ENCODE measurements at places on chromosomes 3 and 15. TPM values are rescaled to one million over a fixed set of nuclear protein-coding genes. Genes with fewer than 3 reads are reported as not detected.

- no peak for DNase-seq
These were observed 116.5 kb downstream of the ANO10 start for GRCh38 chr3:43505351-43505750.

GRCh38 chr15:86373147-86373546, 293.5 kb downstream of the AGBL1 start:
- DNase-seq, result no peak

- DNase-seq, result no peak
These were observed 99.3 kb upstream of the CHRNA7 start for GRCh38 chr15:31930967-31931366.

DNA sequence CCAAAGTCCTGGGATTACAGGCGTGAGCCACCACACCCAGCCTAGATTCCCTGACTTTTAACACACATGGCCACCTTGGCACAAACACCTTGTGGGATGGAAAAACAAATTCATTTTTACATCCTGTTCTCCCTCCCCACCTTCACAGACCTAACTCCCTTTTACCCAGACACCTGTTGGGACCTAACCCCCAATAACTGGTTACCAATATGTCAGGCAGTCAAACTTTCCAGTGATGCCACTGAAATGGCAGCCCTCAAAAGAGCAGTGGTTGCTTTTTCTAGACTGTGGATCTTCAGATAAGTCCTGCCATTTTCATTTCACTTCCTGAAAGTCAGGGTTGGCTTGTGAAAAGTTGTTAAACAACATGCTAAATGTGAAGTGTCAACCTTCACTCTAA, 34.9 kb downstream of the SIN3A start:
- DNase-seq, result no peak

DNA sequence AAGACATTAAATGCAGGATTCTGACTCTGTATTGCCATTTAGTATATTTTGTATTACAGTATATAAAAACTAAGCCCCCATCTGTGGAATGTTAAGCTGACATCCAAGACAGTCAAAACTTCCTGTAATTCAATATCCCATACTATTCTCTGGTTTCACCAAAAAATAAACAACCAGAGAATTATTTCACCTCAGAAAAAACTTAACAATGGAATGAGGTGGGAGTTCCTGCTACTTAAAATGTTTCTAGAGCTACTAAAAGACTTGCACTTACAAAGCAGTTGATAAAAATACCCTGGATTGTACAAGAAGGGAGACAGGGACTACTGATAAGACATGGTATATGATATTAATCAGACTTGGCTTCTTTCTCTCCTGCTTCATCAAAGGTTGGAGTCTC, 8.3 kb downstream of the ARL13B start:
- DNase-seq, result no peak

DNA sequence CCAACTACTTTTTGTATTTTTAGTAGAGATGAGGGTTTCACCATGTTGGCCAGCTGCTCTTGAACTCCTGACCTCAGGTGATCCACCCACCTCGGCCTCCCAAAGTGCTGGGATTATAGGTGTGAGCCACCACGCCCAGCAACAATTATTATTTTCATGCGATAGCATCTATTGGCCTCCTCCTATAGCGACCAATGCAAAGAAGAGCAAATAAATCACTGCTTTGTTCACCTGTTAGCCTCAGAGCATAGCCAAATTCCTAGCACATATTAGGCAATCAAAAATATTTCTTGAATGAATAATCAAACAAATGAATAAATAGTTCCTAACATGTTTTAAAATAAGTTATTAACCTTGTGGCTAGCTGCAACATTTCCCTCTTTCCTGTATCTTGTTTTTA, 36.8 kb upstream of the TNFSF10 start:
- DNase-seq, result no peak

- DNase-seq, result no peak
These were observed 27.3 kb downstream of the ADCY5 start for GRCh38 chr3:123421353-123422174.

GRCh38 chr3:48446043-48446424, 503 bp upstream of the ATRIP start:
- DNase-seq, result no peak

DNA sequence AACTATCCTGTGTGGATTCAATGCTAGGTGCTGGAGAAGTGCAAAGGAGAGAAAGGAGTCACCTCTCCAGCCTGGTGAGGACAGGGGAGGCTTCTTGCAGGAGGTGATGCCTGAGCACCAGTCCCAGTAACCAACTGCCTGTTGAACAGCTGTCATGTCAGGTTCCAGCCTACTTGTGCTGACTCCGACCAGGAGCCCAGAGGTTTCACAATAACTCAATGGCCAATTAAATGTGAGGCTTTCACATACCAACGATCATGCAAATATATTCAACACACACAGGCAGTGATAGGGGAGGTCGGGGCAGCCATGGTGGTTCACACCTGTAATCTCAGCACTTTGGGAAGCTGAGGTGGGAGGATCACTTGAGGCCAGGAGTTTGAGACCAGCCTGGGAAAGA, 7.7 kb downstream of the SORD start:
- no peak for DNase-seq

DNA sequence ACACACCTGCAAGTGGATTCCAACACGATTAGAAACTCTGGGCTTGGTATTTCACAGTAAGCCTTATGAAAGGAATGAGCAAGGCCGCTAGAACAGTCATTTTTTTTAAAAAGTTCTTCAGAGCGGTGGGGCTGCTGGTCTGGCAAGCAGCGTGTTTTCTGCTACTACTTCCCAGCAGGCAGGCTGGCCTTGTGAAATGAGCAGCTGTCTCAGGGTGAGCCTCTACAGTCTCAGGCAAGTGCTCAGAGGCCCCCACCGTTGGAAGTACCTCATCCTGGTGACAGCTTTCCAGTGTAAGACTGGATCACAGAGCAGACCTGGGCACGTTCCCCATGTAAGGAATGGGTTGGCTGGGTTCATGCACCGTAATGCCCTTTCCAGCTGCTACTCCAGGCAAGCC, 119.2 kb downstream of the LRIG1 start:
- DNase-seq, result no peak

GRCh38 chr15:48833526-48834239, 22.8 kb upstream of the CEP152 start:
- DNase-seq, result no peak

DNA sequence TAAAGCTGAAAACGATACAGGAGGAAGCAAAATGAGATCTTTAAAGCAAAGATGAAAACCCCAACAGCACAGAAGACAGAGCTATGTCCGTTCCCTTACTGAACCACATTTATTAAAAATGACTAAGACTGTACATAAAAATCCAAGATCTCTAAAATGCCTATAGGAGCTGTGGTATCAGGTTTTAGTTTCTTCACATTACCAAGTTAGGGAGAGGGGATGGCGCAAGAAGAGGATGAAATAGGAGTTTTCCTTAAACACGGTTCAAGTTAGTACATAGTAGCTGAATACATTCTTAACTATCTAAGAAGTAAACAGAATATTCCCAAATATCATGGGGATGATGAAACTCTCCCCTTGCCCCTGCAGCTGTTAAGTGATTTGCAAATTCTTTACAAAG, 6.3 kb downstream of the EOMES start:
- DNase-seq, result no peak

- DNase-seq, result no peak
These were observed 28.3 kb upstream of the CRYBG3 start for GRCh38 chr3:97793420-97794019.

- no peak for DNase-seq
These were observed 280.6 kb downstream of the ROBO2 start for GRCh38 chr3:77320514-77320913.

DNA sequence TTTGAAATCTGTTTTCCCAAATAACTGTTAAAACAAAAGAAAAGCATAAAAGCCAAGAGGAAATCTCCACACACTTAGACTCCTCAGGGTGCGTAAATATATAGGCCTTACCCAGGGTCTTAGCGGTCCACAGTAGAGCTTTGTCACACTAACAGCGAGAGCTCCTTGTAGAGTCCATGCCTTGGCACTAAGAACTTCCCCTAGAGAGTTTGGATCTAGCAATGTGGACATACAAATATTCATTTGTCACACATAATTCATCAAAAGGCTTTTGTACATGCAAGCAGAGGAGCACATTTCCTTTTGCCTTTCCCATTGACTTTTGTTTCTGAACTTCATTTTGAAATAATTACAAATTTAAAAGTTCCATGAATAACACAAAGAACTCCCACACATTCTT, 11.0 kb upstream of the SLMAP start:
- no peak for DNase-seq

DNA sequence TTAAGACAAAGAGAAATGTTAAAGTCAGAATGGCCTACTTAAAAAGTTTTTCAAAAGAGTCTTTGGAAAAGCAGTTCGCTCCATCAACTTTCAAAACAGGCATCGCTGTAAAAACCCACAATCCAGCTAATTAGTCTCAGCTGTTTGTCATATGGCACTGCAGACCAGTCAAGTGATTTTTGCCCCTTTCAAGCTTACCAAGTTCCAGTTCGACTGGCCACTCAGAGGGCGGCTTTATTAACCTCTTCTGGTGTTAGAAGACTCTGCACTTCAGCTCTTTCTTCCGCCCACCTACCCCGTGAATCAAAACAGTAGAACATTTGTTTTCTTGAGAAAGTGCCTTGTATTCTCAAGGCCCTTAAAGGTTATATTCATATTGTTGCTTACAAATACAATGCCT, 19.3 kb downstream of the RAB27A start:
- DNase-seq, result no peak

GRCh38 chr3:95738045-95738444, 1076.3 kb upstream of the EPHA6 start:
- DNase-seq, result no peak

DNA sequence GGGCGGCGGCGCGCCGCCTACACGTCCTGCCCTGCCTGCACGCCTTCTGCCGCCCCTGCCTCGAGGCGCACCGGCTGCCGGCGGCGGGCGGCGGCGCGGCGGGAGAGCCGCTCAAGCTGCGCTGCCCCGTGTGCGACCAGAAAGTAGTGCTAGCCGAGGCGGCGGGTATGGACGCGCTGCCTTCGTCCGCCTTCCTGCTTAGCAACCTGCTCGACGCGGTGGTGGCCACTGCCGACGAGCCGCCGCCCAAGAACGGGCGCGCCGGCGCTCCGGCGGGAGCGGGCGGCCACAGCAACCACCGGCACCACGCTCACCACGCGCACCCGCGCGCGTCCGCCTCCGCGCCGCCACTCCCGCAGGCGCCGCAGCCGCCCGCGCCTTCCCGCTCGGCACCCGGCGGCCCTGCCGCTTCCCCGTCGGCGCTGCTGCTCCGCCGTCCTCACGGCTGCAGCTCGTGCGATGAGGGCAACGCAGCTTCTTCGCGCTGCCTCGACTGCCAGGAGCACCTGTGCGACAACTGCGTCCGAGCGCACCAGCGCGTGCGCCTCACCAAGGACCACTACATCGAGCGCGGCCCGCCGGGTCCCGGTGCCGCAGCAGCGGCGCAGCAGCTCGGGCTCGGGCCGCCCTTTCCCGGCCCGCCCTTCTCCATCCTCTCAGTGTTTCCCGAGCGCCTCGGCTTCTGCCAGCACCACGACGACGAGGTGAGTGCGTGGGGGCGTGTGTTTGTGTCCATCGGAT, 602 bp downstream of the TRIM71 start:
- no peak for DNase-seq

- DNase-seq, result no peak
These were observed 132.6 kb downstream of the CHDH start for GRCh38 chr3:53713626-53714025.

GRCh38 chr15:71345186-71345585, 229.9 kb downstream of the THSD4 start:
- DNase-seq, result no peak

GRCh38 chr3:183018421-183019192, 38.3 kb upstream of the DCUN1D1 start:
- no peak for DNase-seq

DNA sequence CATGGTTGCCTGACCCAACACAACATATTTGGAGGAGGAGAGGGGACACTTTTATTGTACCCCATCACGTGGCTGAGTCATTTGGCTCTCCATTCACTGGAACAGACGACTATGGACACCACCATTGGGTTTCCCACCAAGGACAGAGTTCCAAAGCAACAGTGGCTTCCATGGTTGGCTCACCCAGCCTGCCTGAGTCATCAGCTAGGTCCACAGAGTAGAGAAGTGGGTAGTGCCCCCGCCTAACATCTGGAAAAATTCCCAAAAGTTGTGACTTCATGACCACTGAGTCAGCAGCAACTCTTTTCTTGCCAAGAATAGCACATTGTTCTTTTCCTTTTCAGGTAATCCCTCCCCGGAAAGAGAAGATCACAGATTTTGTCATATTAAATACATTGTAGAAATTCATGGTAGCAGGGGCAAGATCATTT, 3.0 kb upstream of the PPP1R2 start:
- DNase-seq, result no peak

DNA sequence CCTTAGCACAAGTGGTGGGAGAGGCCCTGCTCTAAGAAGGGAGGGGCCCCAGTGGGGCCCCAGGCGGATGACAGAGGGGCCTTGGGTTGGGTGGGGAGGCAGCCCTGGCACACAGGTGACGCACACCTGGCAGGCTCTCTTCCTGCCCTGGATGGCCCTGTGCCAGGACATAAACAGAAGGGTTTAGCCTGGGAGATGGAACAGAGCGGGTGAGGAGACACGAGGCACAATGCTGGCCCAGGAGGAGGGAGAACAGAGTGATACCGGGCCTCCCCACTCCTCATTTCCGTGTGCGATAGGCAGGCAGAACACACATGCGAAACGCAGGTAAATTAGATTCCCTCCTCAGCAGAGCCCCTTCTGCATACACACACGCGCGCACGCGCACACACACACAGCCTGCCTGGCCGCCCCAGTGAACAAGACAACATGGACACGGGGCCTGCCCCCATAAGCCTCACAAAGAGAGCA, 39.8 kb downstream of the IDH2 start:
- DNase-seq, result no peak

DNA sequence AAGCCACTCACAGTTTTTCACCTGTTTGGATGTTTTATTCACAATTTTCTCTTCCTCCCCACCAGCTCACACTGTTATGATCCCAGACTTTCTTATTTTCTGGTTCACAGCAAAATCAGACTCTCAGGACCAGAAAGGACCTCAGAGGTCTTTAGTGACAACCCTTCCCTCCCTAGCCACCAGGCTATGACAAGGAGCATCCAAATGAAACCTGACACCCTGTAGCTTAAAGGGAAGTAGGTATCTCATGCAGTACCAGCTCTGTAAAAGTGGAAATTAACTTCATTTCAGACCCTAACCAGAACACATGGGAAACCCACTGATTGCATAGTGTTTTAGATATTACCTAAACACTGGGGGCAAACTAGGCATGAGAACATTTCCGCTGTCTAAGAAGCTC, 45.3 kb downstream of the ATP13A5 start:
- DNase-seq, result no peak

GRCh38 chr3:76083992-76084391, 298.6 kb upstream of the ZNF717 start:
- no peak for DNase-seq

GRCh38 chr3:179029096-179029495, 42.5 kb downstream of the ZMAT3 start:
- no peak for DNase-seq

GLDN gene
- 0.62 TPM for total RNA-seq

SEMA3G gene
- total RNA-seq, result 0.32 TPM

TMCO5A gene
- not detected for total RNA-seq

SEC11A gene
- total RNA-seq, result 117 TPM

PLXNA1 gene
- total RNA-seq, result 18.9 TPM

MYRIP gene
- total RNA-seq, result not detected

UPK1B gene
- total RNA-seq, result not detected

TM4SF18 gene
- not detected for total RNA-seq

KCNAB1 gene
- total RNA-seq, result not detected

TGM4 gene
- total RNA-seq, result not detected

SEMA6D gene
- not detected for total RNA-seq

RTP1 gene
- total RNA-seq, result not detected

GOLGA6B gene
- total RNA-seq, result not detected

WDR93 gene
- not detected for total RNA-seq

C3orf49 gene
- not detected for total RNA-seq

BNC1 gene
- total RNA-seq, result not detected

CHST2 gene
- total RNA-seq, result 7.7 TPM

ACSBG1 gene
- total RNA-seq, result 0.64 TPM

ECE2 gene
- not detected for total RNA-seq

All from activated T-helper 2 cell treated with anti-CD3 and anti-CD28 coated beads, Interferon-gamma antibody, Interleukin-2, Interleukin-4, amounts not matched to agents 10 μg/mL and 5 μg/mL and 100 μg/mL, durations not matched to agents 14 hours and 24 hours and 36 hours (primary cell).